RPMI7951 (cell line): ENCODE measurements at places on chromosomes 3 and 15. TPM values are rescaled to one million over a fixed set of nuclear protein-coding genes. Genes with fewer than 3 reads are reported as not detected.

The CPNE9 gene
- not detected in 2 replicates for total RNA-seq

- no peak for DNase-seq
Measured at GRCh38 chr3:31142139-31142538, 247.7 kb upstream of the GADL1 start.

DNA sequence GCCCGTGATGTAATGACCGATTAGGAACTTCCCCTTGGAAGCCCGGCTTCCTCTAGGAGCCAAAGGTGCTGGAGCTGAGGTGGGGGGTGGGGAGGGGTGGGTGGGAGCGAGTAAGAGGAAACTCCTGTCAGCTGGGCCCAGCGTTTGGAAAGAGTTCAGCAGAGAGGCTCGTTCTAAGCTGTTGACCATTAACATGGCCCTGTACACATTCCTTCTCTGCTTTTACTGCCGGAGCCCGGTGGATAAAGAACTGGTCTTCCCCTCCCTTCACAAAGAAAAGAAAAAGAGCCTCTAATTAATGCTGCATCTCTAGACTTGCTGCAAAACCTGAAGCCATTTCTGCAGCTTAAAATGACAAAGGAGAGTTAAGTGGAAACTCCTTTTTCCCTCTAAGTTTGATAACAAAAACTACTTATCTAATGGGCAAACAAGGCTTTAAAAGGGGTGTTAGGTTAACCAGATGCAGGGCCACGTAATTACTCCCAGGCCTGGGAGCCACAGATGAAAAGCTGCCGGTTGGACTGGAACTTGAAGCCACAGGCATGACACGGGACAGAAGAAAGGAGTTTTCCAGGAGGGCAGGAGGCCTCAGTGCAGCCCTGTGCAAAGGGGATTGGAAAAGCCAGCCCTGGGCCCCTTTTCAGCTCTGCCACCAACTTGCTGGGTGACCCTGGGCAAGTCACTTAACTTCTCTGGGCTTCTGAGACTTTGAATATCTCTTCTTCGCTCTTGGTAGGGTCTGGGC is 71.3 kb downstream of the SMAD6 start:
- no peak for DNase-seq

DNA sequence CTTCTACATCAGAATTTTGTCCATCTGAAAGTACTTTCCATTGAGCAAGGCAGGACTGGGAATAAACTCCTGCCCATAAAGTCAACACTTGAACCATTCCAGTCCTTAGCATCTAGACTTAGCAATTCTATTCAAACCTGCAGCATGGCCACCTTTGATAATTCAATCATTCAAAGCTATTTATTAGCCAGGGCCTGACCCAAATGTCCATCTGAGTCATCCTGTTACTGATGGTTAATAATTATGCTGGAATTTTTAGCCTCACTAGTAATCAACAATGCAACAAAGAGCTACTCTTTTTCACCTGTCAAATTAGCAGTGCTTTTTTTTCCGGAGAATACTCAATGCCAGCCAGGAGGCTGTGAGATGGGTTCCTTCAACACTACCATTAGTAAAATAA is 72.7 kb upstream of the SNRK start:
- no peak for DNase-seq

- no peak for DNase-seq
Measured at GRCh38 chr3:98900265-98901118, 1.0 kb downstream of the DCBLD2 start.

- no peak for DNase-seq
Measured at GRCh38 chr15:90040618-90041017, 39.5 kb downstream of the ZNF710 start.

DNA sequence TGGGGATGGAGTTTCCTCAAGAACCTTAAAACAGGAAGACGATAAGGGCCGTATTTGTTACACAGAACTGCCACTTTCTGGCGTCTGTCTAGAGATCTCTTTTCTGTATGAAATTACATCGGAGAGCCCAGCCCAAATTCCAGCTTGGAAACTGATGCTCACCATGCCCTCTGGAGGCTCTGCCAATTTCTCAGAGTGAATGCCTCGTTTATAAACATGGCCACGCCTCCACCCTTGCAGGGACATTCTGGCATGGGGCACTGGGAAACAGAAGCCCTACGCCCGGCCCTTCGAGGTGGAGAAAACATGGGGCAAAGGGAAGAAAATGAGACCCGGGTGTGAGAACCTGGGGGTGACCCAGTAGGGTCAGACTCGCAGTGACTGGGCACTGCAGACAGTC is 53.4 kb upstream of the SEC13 start:
- DNase-seq: no peak

- no peak for DNase-seq
Measured at GRCh38 chr3:176469694-176470205, 727.5 kb downstream of the TBL1XR1 start.

GRCh38 chr3:124261306-124261705 is 269.4 kb upstream of the ROPN1 start:
- no peak for DNase-seq

DNA sequence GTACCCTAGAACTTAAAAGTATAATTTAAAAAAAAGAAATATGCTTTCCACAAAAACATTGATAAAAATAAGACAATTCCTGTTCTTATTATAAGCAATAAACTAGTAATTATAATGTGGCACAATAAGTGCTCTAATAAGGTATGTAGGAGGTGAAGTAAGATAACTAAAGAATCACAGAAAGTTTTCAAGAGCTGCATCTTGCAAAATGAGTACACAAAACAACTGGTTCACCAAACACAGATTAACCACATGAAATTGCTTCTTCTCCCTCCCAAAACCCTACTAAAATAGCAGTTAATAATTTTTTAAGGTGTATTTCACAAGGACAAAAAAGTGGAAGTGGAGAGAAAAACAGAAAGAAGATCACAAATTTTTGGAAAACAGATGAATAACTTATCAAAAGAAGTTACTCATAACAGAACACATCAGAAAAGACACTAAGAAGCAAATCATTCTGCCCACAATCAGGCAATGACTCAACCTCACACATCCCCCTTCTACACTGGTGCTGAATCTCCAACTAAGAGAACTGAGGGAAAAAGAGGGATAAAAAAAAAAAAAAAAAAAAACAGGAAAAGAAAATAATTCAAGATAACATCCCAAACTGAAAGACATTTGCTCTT is 64.2 kb downstream of the TBC1D5 start:
- DNase-seq: peak; percentile 64

DNA sequence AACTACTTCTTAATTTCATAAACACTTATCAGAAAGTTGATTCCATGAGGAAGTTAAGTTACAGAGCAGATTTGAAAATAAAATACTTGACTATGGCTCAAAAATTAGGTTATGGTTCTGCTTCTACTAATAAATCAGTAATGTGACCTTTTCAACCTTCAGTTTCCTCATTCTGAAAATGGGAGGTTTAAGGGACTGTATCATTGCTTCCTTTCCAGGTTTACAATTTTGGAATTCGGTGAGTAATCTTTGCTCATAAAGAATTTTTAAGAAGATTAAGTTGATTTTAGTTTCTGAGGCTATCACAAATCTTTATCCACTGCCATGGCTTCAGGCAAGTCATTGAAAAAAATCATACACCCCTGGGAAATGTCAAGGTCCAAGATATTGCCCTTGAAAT is 1061.2 kb downstream of the DIPK2A start:
- DNase-seq: no peak

GRCh38 chr3:965826-966225 is 127.0 kb upstream of the CNTN6 start:
- no peak for DNase-seq

The FILIP1L gene
- under 0.01 TPM in 1 of 2 replicates, not detected in the other for total RNA-seq

- DNase-seq: no peak
Measured at GRCh38 chr15:41523097-41523496, 9.5 kb upstream of the LTK start.

DNA sequence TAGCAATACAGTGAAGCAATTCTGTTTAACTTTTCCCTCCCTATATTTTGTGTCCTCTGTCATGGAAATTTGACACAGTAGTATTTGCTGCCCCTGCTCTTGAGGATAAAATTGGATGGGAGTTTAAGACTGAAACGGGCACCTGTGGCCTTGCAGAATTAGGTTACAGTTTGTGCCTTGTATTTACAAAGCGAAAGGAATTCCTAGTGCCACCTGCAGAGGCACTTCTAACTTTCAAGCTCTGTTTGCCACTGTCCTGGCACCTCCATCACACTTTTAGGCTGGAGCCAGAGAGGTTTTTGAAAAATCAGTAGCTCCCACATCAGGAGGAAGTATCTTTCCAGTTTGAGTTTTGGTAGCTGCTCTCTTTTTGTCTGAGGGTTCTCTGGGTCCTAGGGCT is 39.5 kb downstream of the CD86 start:
- DNase-seq: no peak

- no peak for DNase-seq
Measured at GRCh38 chr3:116614795-116615362, 94.7 kb upstream of the TUSC7 start.

DNA sequence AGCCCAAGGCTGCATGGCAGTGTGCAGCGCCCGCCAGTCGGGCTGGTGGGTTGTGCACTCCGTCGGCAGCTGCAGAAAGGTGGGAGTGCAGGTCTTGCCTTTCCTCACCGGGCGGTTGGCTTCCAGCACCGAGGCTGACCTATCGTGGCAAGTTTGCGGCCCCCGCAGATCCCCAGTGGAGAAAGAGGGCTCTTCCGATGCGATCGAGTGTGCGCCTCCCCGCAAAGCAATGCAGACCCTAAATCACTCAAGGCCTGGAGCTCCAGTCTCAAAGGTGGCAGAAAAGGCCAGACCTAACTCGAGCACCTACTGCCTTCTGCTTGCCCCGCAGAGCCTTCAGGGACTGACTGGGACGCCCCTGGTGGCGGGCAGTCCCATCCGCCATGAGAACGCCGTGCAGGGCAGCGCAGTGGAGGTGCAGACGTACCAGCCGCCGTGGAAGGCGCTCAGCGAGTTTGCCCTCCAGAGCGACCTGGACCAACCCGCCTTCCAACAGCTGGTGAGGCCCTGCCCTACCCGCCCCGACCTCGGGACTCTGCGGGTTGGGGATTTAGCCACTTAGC is 4.3 kb downstream of the ISL2 start:
- DNase-seq: no peak
